ENCODE measurements at places on chromosomes 2 and 18. TPM values are rescaled to one million over a fixed set of nuclear protein-coding genes. Genes with fewer than 3 reads are reported as not detected.

C2orf66 gene
- total RNA-seq = not detected

MOGAT1 gene
- 0.67 TPM for total RNA-seq

GRCh38 chr2:165114346-165114939 lies 89.4 kb downstream of the SCN3A start:
- DNase-seq = no peak

- DNase-seq = no peak
Measured at GRCh38 chr2:133574620-133575019, 6.4 kb upstream of the NCKAP5 start.

DNA sequence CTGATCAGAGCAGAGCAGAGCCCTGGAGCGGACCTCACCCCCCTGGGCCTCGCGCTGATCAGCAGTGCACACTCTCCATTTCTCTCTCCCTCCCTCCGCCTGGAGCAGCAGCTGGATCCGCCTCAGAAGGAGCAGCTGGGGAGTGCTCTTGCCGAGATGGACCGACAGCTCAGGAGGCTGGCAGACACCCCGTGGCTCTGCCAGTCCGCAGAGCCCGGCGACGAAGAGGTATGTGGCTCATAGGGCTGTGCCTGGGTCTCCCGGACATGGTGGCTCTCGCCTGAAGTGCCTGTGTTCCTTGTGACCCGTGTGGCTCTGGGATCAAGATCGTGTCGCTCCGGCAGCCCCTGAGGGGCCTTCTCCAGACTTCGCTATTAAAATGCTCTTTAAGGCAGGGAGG lies 102.5 kb downstream of the USP40 start:
- DNase-seq = no peak

GRCh38 chr2:41930807-41931566 lies 116.8 kb upstream of the PKDCC start:
- no peak for DNase-seq

DNA sequence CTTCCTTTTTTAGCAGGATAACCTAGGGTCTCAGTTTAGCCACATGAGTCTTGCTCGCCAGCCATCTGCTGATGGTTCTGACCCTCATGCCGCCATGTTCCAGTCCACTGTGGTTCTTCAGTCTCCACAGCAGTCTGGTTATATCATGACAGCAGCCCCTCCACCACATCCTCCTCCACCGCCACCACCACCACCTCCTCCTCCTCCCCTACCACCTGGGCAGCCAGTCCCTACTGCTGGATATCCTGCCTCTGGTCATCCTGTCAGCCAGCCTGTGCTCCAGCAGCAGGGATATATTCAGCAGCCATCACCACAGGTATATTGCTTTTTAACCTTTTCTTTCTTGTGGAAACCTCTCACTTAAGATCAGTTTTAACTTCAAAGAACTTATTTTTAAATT lies 89.9 kb upstream of the UBXN4 start:
- no peak for DNase-seq

Measured in H1 (cell line).